ENCODE measurements at places on chromosomes 11 and 22.

DNA sequence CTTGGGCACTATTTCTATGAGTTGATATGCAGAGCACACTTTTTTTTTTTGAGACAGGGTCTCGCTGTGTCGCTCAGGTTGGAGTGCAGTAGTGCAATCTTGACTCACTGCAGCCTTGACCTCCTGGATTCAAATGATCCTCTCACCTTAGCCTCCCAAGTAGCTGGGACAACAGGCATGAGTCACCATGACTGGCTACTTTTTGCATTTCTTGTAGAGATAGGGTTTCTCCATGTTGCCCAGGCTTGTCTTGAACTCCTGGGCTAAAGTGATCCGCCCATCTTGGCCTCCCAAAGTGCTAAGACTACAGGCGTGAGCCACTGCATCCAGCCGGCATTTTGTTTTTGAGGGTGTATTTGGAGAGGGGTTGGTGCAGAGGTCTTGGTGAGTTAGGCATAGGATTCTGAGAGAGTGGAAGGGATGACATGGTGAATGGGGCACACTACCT is 29.9 kb upstream of the MTCH2 start:
- DNase-seq, result no peak

DNA sequence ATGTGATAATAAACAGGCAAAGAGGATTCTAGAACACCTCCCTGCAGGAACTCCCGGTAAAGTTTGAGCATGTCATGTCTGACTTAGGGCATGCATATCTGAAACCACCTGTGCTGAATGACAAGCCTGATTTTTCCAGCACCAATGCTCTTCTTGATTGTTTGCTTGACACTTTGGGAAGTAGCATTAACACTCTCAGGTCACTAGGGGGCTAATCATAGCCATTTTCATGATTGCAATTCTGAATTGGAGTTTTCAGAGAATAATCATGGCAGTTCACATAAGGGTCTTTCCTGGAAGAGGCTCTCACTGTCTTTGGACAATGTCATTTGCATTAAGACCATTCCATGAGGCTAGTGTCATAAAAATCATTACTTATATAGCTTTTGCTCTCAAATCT is 234.4 kb upstream of the MTNR1B start:
- no peak for DNase-seq

DNA sequence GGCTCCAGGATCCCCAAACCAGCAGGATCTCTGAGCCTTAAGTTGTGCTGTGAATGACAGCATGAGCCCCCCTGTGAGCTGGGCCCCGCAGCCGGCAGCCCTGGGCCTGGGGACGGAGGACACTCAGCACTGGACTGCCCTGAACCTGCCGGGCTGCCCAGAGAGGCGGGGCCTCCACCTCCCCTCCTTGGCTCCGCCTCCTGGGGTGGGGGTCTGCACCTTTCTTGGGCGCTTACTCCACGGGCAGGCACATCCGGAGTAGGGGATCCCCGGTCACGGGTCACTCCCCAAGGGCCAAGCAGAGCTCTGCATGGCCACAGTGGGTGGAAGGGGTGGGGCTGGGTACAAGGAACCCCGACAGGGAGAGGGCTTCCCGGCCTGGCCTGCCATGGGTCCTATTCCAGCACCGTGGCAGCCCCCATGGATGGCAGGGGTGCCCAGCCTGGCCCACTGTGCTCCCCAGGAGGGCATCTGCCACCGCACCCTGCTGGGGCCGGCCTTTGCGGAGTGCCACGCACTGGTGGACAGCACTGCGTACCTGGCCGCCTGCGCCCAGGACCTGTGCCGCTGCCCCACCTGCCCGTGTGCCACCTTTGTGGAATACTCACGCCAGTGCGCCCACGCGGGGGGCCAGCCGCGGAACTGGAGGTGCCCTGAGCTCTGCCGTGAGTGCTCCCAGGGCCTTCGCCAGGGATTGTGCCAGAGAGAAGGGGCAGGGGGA is 5.4 kb downstream of the MUC5B start:
- no peak for DNase-seq

GRCh38 chr11:6067502-6067901 is 36.9 kb upstream of the OR56A1 start:
- DNase-seq, result no peak

- no peak for DNase-seq
Observed at GRCh38 chr11:47551086-47551485, 1.8 kb downstream of the CELF1 start.
